Activated CD8-positive, alpha-beta memory T cell treated with anti-CD3 and anti-CD28 coated beads for 1 hour (primary cell): ENCODE measurements at places on chromosomes 16 and 17.

DNA sequence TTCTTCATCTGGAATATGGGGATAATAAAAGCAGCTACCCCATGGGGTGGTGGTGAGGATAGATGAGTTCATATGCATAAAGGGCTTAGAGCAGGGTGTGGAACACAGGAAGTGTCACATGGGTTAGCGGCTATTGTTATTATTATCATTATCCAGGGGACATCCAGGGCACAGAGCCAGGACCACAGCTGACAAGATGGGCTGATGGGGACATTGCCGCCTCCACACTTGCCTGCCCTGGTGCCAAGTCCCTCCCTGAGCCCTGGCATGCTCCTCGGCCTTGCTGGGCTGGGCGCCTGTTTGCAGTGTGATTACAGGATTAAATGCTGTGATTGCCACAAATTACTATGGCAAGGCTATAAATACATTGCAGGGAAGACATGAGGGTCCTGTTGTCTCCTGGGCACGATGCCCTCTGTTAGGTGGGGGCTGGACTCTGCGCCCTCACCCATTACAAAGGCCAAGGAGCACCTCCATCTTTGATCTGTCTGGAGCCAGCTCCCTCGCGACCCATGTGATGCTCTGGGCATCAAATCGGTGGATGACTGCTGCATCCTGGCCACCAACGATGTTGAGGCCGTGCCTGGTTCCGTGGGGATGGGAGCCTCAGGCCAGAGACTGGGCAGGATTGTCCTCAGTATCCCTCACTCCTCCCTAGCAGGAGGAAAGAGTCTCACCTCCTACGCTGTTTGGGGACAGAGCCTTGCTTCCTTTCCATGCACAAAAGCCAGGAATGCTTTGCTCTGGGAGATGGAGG is 43.2 kb downstream of the PIMREG start:
- no peak for DNase-seq

DNA sequence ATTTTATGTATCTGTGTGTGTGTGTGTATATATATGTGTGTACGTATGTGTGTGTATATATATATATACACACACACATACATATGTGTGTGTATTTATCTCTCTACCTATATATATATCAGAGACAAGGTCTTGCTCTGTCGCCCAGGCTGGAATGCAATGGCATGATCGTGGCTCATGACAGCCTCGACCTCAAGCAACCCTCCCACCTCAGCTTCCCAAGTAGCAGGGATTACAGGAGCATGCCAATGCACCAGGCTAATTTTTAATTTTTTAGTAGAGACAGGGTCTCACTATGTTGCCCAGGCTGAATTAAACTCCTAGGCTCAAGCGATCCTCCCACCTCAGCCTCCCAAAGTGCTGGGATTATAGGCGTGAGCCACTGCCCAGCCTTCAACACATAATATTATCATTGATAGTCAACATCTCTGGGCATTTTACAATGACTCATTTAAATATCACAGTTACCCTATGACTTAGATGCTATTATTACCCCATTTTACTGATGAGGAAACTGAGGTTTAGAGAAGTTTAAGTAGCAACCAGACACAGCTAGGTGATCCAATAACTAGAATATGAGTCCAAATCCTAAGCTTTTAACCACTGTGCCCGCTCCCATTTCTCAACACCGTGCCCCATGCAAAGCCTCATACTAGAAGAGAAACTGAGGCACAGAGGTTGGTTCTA is 24.3 kb downstream of the G6PC3 start:
- no peak for DNase-seq

DNA sequence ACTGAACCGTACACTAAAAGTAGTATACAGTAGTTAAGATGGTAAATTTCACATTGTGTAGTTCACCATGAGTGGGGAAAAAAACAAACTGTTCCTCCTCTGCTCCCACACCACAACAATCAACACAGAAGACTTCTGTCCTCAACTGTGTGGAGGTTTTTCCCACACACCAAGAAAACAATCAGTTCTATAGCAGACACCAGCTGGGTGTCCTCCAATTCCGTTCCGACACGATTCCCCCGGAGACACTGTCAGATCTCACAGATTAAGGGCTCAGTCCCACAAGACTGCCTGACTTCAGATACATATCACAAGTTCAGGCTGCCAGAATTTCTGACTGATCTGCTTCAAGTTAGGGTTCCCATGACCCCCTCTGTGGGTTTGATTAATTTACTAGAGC is 31.8 kb downstream of the BBS2 start:
- no peak for DNase-seq

DNA sequence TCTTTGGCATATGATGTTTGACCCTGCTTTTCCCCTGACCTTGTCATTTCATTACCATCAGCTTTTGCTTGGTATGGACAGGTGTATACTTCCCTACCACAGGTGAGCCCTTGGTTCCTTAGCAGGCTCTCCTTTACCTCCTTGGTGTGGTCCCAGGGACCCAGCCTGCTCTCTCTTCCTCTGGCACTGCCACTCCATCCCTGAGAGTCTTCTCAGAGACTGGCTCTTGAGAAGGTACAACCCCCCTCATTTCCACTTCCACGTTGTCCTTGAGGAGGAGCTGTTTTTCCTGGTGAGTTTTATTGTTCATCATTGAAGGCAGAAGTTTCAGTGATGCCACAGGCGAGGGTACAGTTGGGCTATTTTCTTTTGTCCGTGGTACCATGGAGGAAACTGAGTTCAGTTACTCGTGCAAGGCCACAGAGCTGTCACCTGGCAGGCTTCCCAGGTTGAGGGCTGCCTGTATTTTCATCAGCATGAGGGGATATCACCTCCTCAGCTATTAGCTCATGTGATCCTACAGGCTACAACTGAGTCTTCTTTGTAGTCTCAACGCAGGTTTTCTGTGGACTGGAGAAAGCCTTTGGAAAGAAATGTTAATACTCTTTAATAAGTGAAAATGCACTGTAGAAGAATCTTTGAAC is 52.3 kb downstream of the MSI2 start:
- DNase-seq: no peak

DNA sequence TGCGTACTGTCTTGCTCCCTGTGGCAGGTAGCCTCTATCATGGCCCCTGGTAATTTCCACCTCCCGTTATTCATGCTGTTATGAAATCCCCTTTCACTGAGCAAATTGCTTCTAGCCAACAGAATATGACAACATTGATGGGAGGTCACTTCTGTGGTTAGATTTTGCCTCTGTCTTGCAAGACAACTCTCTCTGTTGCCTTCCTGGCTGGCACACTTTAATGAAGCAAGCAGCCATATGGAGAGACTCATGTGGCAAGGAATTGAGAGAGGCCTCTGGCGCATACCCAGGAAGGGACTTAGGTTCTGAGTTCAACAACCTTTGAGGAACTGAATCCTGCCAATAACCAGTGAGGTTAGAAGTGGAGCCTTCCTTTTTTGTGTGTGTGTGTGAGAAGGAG is 51.8 kb upstream of the GPRC5B start:
- no peak for DNase-seq

DNA sequence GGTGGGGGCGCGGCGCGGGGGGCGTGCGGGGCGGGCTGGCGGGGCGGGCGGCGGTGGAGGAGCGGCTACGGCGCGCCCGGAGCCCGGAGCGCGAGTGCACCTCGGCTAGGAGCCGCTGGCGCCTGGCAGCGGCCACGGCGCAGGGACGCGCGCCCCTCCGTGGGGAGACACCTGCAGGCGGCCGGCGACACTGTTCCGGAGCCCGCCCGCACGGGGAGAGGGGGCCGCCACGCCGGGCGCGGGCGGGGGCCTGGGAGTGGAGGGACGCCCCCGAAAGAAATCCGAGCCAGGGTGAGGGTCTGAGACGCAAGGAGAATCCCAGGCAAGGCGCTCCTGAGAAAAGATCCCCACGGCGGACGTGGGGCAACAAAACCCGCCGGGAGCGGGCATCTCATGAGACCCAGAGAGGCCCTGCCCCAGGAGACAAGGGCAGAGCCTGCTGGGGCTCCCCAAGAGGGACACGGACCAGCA is at the start of gene GSG1L:
Gene GSG1L (minus strand): TSS at position 124 of the 471 bp plus-strand sequence. CDS start 290 bp downstream, outside the sequence.
- DNase-seq: no peak
